ENCODE measurements at places on chromosomes 3 and 15. TPM values are rescaled to one million over a fixed set of nuclear protein-coding genes. Genes with fewer than 3 reads are reported as not detected.

- DNase-seq = no peak
These were observed 4.3 kb downstream of the CSRNP1 start for GRCh38 chr3:39149059-39149455.

- no peak for DNase-seq
These were observed 187.6 kb downstream of the NLGN1 start for GRCh38 chr3:173584838-173585831.

DNA sequence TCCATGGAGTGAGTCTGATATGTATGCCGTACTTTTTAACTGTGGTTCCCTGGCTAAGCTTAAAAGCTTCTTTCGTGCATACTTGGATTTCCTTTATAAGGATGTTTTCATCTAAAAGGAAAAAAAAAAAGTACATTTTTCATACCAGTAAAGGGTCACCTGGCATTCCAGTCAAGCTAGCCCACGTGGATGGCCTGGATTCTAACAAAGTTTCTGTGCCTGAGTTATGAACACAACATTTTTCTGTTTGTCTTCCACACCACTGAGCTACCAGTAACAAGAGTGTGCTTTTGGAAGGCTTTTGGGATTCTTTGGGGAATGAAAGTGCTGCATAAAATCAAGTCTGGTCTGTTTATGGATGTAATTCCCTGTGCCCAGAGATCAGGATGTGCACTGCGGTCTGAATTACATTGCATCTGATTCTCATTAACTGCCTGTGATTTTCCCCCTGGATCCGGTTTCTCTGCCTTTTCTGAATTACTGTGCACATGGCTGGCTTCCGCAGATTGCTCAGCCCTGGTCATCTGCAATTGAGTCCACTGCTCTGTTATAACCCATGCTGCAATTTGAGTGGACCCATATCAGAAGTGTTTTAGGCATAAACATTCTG is 38.2 kb upstream of the MAGI1 start:
- DNase-seq = no peak

DNA sequence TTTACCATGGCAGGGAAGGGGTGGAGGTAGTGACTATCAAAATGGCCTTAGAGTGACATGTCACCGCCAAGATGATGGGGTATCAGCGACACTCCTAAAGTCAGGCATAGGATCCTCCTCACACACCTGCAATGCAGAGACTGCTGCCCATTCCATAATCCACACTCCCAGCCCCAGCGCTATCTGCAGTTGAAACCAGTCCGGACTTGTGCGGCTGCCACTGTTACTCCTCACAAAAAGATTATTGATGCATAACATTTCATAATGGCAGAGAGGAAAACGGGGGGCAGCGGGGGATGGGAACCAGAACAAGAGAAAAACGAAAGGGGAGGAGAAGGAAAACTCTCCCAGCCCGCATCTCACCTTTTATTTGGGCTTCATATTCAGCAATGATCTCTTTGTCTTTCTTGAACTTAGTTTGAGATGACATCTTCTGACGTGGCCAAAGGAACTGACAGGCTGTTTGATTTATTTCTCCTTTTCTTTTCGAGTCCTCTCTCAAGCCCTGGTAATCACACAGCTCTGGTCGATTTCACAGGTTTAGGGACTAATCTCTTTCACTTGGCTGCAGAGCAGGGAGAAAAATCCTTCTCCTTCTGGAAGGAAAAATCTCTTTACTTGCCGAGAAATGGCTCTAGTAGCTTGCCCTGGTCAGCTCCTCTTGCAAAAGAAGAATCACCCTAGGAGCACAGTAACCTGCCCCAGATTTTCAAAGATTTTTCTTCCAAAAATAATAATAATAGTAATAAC is 749 bp downstream of the SRGAP3 start:
- no peak for DNase-seq

DNA sequence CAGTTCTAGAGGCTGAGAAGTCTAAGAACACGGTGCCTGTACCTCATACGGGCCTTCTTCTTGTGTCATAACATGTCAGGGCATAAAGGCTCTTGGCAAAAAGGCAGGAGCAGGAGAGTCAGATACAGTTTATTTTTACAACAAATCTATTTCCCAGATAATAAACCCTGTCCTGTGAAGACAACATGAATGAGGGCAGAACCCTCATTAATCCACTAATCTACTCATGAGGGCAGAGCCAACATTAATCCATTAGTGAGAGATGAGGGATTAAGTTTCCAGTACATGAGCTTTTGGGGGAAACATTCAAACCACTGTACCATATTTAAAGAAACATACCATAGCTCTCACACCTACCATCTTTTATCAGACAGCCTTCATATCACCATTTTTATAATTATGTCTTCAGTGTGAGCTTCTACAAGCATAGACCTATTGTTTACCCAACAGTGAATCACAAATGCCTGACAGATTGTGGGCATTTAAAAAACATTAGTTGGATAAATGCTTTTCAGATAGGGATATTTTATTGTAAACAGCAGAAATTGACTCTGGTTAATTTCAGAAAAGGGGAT is 645.8 kb downstream of the GRM7 start:
- no peak for DNase-seq

The SPATA12 gene
- not detected for total RNA-seq

The WWTR1 gene
- total RNA-seq = 1.8 TPM

The OXTR gene
- 1.3 TPM for total RNA-seq

DNA sequence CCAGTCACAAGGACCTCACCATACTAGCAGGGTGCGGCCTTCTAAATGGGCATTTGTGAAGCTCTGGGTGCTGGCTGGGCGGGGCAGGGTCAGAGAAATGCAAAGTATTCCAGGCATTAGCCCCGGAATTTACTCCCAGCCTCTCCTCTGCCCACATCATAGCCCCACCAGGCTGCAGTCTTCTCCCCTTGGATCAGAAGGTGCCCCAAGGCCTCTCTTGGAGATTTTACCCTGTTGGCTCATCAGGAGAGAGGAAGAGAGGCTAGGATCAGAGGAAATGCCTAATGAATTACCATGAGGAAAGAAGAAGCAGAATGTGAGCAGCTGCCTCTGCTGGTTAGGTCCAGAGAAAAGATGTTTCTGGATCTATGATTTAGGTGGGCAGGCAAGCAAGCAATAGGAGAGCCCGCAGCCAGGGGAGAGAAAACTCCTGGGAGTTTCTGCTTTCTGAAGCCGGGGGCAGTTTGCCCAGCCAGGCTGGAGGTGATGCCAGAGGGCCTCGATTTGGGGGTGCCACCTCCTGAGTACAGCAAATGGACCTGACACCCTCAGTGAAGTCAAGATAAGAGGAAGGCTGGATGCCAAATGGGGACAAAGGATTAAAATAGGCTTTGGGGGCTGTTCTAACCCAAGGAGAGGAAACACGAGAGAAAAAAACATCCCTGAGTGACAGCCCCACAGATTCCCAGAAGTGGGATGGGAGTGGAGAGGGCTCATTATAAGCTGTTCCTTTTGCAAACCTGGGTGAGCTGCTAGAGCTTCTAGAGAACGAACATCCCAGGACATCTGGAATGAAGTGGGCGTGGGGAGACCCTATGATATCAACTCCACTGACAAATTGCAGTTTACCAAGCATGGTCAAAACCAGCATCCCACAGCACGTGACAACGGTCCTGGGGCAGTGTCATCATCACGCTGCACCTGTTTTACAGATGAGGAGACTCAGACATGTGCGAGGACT is 65.4 kb downstream of the BDH1 start:
- DNase-seq = no peak

The C3orf62 gene
- total RNA-seq = 7.0 TPM

GRCh38 chr3:64155328-64155727 is 69.9 kb downstream of the PRICKLE2 start:
- DNase-seq = no peak

DNA sequence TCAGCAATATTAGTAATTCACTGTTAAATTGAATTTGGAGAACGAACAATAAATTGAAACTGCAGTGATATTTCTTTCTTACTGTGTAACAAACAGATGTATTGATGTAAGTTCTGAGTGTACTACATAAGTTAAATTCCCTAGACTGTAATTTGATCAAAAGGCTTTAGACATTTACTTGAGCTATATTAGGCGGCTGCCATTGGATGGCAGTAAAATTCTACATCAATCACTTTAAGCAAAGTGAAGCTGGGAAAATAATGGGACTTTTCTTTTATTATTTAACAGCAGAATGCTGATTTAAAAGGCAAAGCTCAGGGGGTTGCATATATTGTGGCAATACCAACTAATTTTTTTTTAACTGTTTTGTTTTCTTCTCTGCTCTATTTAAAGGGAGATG is 212.6 kb upstream of the PLSCR5 start:
- no peak for DNase-seq

DNA sequence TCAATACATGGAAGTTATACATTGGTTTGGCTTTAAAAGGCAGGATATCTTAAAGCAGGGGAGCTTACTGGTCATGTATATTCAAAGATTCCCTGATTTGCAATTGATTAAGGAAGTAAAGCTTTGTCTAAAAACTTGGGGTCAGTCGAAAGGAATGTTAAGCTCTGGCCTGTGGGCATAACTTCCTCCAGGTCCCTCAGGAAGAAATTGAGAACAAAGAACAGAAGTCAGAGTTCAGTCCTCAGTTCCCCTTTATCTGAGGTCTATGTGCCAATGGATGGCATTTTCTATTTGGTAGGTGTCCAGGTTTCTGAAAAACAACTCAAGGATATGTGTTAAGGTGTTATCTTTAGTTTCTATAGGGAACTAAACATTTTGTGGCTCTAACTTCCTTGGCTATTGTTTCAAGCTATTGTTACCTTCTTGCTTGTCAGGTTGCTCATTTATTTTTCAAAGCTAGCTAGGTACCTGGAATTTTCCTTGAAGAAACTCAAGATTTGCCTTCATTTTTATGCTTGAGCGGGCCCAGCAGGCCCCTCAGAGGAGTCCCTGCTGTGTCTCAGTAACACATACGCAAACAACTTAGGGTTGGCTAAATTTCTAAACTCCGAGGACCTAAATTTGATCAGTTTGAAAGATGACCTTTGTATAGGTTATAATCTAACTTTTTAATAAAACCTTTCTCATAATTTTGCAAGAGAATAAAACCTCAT is 135.0 kb upstream of the UBE2E2 start:
- no peak for DNase-seq

The SLCO2A1 gene
- not detected for total RNA-seq

DNA sequence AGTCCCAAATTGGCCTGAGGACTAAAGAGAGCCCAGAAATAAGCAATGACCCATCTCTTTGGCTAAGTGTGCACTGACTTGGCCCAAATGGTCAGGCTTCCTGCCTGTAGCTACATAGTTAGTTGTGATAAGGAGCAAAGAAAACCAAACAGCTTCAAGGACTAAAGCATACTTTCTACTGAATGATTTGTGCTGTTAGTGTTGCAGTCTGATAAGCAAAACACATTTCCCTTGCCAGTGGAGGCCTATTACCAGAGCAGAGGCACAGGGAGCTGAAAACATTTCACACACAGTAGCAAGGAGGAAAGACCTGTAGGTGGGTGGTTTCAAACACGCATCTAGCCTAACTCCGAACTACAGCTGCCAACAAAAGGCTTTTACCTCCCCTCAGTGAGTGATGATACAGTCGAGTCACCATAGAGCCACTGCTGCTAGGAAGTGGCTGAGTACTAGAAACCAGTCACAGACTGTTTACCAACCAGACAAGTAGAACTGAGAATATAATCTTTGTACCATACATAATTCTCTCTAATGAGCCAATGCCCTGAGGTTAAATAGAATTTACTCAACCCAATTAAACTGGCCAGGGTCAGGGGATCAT is 222.3 kb upstream of the THBS1 start:
- DNase-seq = no peak

The CHRFAM7A gene
- total RNA-seq = 2.1 TPM

The DUOX1 gene
- 0.07 TPM for total RNA-seq

DNA sequence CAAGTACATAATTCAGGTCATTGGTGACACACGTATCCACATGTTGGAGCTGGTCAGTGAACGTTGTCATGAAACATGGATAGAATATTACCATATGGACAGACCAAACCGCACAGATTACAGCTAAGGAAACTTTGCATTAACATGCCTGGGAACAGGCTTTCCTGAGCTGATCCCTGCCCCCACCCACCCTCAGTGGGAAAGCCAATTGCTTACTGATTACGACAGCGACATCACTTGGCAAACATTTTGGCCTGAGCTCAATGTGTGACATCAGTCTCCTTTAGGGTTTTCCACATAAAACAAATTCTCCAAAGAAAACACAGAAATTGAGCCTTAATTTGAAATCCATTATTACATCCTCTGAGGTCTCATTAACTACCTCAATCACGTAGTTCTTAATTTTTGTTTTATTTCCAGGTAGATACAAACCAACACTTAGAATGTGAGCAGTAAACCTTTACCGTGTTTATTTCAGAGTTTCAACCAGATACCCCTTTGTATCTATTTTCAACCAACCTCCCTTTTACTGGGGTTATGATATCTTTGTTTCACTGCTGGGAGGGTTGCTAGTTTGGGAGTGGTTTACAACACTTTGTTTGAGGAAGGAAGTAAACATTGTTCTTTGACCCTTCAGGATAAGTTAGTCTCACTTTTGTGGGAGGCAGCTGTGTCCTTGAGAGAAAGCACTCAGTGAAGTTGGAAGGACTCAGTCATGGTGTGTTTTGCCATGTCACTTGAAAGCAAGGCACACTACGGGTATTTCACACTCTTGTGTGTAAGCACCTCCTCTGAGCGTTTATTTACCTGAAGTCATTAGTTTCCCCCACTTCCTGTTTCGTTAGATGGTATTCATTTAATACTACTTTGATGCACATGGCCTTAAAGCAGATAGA is 103.1 kb downstream of the CMSS1 start:
- no peak for DNase-seq

DNA sequence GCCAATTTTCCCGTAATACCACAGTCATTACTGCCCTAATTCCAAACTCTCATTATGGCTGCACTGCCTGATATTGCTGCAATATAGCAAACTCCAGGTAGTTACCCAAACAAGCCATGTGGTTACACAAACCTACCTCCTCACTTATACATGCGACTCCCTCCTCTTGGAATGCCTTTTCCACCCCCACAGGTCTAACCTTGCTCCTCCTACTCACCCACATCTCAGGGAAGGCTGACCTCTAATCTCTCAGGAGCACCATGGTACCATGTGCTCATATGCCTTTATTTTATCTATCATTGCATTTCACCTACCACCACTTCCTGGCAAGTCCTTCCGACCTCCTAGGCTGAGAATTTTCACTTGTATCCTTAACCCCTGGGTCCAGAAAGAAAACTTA is 2.9 kb downstream of the RBPMS2 start:
- DNase-seq = no peak
